ENCODE measurements at places on chromosomes 13 and 19.

- DNase-seq: no peak
These were observed 12.3 kb upstream of the ZNF180 start for GRCh38 chr19:44512326-44513298.

- peak; percentile 15 for DNase-seq
These were observed 16.2 kb upstream of the PRODH2 start for GRCh38 chr19:35828692-35829301.

- DNase-seq: no peak
These were observed 14.7 kb downstream of the MEX3D start for GRCh38 chr19:1553415-1553814.

- no peak for DNase-seq
These were observed 41.7 kb upstream of the EHD2 start for GRCh38 chr19:47671499-47671898.

DNA sequence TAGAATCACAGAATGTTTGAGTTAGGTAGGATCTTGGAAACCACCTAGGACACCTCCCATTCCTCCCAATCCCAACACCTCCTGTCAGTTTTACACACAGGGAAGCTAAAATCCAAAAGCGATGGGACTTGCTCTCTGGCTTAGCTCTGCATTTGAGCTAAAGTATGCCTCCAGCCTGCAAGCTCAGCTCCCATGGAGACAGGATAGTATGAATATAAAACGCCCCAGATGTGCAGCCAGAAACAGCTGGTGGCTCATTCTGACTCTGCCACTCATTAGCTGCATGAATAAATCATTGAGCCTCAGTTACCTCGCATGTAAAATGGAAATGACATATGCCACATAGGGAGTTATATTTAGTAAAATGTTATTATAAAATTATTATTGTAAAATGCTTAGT lies 336.0 kb downstream of the SUCLA2 start:
- DNase-seq: no peak

- no peak for DNase-seq
These were observed 8.3 kb upstream of the TLE6 start for GRCh38 chr19:2969104-2969504.

DNA sequence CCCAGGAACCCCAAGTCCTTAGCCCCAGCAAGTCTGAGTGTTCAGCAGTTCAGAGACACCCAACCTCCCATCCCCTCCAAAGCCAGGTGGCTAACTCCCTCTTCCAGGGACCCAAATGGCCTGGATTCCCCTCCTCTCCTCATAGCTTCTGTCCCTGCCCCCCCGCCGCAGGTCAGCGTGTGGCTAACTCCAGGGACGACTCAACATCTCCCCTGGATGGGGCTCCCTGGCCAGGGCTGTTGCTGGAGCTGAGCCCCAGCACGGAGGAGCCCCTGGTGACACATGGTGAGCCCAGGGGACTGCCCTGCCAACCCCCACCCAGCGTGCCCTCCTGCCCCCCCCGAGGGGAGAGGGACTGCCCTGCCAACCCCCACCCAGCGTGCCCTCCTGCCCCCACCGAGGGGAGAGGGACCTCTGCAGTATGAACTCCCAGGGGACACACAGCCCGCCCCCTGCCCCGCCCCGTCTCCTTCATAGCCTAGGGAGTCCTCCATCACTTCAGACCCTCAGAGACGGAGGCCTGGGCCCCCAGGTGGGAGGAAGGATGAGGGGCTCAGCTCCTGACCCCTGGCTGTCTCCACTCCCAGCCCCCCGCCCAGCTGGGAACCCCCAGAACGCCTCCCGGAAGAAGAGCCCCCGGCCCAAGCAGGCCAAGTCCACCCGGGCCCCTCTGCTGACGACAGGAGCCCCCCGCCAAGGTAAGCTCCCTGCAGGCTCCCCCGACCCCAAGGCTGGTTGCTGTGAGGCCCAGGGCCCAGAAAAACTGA lies 1.7 kb downstream of the SSC5D start:
- DNase-seq: no peak

DNA sequence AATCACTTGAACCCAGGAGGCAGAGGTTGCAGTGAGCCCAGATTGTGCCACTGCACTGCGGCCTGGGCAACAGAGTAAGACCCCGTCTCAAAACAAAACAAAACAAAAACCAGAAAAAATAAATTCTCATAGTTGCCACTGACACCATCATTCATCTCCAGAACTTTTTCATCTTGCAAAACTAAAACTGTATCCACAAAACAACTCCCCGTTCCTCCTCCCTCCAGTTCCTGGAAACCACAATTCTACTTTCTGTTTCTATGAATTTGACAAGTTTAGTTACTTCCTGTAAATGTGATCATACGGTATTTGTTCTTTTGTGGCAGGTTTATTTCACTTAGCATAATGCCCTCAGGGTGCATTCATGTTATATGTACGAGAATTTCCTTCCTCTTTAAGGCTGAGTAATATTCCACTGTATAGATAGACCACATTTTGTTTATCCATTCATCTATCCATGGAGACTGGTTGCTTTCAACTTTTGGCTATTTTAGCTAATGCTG lies 13.2 kb upstream of the ADGRE5 start:
- DNase-seq: no peak

GRCh38 chr19:33171222-33171795 lies 22.8 kb upstream of the LRP3 start:
- no peak for DNase-seq

GRCh38 chr19:57515255-57515654 lies 11.9 kb upstream of the ZNF549 start:
- DNase-seq: no peak

DNA sequence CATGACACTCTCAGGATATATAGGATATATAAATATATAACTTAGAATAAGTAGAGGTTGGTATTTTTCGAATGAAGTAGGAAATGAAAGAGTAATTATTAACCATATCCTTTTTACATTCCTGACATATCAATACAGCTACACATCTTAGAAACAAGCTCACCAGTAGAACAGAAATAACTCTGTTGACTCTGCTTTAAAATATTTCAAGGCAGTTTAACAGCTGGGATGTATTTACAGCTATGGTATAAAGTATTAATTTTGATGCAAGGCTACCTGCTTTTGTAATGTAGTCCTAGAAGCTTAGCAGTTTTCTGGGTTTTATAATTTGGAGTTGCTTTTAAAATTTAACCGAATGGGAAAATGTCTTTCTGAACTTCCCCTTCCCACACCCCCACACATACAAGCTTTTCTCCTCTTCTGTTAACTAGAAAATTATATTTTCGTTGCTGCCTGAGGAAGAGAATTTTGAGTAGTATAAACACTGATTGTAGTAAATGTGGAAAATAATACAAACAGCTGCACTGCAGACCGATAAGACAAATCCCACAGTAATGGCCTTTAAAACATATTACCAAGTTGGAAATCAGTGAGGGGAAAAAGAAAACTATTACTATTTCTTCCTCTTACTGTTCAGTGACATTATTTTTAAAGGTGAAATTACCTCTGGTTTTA lies 147.7 kb downstream of the GGACT start:
- no peak for DNase-seq

DNA sequence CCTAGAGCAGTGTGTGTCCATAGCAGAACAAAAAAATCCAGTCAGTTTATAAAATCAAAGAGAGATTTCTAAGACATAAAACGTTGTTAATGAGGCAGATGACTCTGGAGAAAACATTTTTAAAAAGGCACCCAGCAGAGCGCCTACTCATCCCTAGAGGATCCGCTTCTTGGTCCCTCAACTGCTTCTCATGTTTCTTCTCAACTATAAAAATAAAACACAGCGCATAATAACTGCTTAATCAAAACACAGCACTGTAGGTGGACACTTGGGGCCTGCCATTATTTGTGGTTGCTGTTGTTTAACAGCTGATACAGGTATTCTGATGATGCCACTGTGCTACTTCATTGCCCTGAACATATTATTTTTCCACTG lies 347.9 kb downstream of the FGF9 start:
- DNase-seq: no peak

- DNase-seq: no peak
These were observed 696.6 kb downstream of the LIG4 start for GRCh38 chr13:107518780-107519179.

DNA sequence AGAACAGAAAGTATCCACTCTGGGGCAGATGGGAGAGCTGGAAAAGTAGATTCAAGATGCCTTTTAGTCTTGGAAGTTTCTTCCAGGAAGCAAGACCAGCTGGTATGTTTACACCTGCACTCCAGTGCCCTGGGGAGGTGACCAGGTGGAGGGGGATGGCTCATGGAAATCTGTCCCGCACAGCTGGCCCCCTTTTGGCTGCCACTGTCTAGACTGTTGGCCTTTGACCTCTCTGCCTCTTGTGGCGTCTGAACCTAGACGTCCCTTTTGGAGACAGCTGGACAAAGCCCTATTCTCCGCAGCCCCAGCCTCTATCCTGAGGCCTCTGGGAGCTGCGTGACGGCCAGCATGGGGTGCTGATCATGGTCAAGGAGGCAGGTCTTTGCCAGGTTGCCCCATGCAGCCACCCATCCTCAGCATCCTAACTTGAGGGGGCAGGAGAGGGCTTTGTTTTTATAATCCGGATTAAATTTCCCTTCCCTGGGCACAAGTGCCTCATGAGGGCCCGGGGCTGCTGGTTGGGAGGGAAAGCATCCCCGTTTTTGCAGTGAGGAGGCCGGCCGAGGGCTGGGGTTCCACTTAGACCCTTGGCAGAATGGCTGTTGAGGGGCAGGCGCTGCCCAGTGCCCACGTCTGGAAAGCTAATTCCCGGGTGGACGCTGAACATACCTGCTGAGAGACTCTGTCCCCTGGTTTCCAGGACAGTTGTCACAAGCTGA lies 17.3 kb upstream of the GDF15 start:
- DNase-seq: no peak

DNA sequence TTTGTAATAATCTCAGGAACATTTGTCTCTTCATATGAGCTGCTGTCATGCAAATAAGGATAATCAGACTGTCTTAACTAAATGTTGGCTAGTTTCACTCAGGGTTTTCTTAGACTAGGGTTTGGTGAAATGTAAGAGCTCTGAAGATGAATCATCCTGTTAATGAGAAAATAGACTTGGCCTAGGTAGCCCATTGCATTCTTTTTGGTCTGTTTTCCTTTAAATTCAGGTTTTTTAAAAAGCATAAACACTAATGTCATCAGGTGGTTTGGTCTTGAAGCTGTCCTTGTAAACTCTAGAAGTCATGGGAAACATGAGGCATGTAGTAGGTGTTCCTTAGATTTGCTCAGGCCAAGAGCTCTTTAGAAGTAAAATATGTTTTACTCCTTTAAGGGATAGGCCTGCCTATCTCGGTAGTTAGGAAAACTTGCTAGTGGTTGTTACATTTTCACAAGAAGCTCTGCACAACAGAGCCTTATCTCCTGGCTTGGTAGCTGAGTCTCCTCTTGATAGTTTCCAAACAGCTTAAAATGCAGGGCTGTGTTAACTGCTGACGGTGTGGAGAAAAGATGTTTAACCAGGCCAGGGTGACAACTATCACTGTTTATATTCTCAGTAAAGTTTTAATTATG lies 62.0 kb upstream of the C1QTNF9B start:
- no peak for DNase-seq

DNA sequence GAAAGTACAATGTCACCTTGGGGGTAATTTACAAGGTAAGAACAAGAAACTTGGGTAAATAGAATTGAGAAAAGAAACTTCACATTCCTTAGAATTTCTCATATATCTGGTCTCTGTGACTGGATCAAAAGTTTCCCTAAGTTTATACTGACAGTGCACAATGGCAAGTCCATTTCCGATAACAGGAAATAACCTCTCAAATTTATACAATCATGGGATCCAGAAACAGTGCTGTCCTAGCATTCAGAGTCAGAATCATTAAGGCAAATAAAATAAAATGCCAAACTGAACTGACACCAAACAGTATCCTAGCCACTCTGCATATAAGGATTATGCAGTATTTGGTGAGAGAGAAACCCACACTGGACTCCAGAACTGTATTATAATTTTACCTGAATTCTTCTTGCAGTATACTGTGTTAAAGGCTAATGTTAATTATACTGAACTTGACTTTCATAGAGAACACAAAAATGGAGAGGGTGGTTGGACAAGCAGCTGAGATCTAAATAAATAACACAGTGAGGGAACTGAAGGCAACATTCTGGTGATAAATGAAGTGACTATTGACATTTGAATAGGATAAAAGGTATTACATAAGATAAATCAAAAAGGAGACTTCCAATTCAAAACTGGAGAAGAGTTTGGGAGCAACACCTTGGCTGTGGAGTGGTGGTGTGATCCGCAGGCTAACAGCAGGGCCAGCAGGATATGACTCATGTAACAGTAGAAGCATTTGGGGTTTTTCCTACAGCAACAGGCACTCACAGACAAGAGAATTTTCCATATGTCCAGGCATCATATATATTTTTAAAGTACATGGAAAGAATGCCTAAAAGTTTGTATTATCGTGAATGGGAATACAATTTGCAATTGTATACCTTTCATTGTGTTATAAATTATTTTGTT lies 932.5 kb upstream of the MIR17HG start:
- DNase-seq: no peak

GRCh38 chr13:110055089-110055488 lies 251.9 kb downstream of the COL4A1 start:
- no peak for DNase-seq

DNA sequence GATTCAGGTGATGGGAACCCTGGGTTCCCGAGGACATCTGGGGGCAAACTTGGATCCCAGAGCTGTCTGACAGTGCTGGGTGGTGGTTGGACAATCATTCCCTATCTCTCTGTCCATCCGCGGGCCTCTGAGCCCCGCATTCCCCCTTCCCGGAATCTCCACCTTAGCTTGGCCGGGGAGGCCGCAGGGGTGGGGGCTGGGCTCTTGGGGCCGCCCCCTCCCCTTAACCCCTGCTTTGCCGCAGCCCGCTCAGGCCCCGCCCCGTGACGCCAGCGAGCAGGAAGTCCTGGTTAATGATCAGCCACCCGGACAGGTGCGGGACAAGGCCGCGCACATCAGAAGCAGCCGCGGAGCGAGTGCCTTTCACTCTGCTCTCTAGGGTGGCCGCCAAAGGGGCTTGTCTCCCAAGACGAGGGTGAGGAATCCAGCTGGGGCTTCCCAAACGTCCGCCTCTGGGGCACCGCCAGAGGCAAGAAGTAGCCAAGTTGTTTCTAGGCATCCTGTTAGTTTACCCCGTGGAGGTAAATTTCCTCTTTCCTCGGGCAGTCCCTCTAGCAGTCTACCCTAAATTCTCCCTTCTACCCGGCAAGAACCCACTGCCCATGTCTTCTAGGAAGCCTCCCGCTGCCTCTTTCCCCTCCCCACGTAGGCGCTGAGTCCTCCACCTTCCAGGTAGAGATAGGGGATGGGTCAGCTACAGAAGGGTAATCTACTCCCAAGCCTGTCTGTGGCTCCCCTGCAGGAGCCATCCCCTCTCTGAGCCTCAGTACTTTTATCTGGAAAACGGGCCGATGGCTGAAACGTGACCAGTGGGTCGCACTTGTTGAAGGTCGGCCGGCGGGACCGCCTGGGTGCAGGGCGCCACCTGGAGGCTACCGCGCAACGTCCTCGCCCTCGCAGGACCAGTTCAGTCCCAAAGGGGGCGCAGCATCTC lies 3.0 kb downstream of the IRF2BP1 start:
- DNase-seq: peak; percentile 63

- DNase-seq: no peak
These were observed 420.5 kb upstream of the HTR2A start for GRCh38 chr13:47317356-47317755.

GRCh38 chr19:16034958-16035560 lies 41.2 kb upstream of the TPM4 start:
- no peak for DNase-seq

GRCh38 chr13:25180775-25181537 lies 8.9 kb upstream of the AMER2 start:
- DNase-seq: no peak

GRCh38 chr19:18495204-18495911 lies 26.5 kb downstream of the ELL start:
- no peak for DNase-seq

- DNase-seq: no peak
These were observed 41.0 kb upstream of the USP29 start for GRCh38 chr19:57078802-57079201.

- DNase-seq: no peak
These were observed 44.7 kb upstream of the FRY start for GRCh38 chr13:31986676-31987470.

Measured in stimulated activated CD8-positive, alpha-beta memory T cell treated with anti-CD3 and anti-CD28 coated beads, Interleukin-4, amount 100 ng/mL, for 1 hour (primary cell).